ENCODE measurements at places on chromosomes 5 and 9.

DNA sequence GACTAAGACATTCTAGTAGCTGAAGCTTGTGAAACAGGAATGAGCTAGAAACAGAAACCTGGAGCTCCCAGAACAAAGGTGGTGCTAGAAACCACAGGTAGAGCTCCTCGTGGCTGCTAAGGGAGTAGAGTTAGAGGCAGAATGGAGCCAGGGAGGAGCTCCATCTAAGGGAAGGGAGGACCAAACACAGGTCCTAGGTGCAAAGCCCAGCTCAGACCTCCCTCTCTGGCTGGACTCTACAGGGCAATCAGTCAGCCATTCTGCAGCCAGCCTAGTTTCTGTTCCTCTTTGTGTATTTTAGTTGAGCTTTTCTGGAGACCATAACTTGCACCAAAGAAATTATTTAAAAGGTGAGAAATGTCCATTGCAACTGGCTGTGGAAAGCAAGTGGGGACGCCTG, 70.4 kb downstream of the CRB2 start:
- DNase-seq: no peak

GRCh38 chr5:4078544-4078943, 482.9 kb downstream of the IRX1 start:
- DNase-seq: no peak

- DNase-seq: no peak
These were observed 50.0 kb downstream of the GSN start for GRCh38 chr9:121317737-121318630.

GRCh38 chr5:142698447-142699183, 12.7 kb upstream of the FGF1 start:
- DNase-seq: no peak

- no peak for DNase-seq
These were observed 48.3 kb upstream of the RNF130 start for GRCh38 chr5:180119903-180120236.

- DNase-seq: no peak
These were observed 48.7 kb downstream of the ANKDD1B start for GRCh38 chr5:75659791-75660450.
